ENCODE measurements at places on chromosomes 7 and 10.

DNA sequence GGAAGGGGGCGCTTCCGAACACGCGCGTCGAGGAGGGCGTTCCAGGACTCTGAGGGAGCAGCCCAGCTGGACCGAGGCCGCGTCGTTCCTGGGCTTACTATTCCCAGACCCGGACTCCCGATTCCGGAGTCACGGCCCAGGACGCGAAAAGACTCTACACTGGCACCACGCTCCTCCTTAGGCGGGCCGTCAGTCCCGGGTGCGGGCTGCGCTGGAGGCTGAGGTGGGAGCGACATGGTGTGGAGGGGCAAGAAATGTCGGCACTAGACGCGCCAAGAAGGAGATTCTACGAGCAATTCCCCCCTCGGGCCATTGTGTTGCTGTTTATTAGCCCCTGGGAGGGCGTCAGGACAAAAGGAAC is 584 bp upstream of the RUNDC3B start:
- no peak for DNase-seq

DNA sequence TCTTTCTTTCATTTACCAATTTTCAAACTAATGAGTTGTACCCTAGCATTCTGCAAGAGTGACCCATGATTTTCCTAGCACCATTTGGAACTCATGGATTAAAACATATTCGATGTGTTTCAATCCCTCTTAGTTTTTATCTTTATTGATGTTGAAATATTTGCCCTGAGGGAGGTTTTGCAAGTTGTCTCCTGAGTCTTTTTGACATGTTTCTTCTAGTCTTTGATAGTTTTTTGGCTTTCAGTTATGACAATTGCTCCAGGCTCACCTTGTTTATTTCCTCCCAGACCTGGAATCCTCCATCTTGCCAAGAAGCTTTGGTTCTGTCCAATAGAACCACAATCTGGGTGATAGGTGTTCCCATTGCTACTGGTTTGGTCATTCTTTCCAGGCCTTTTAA is 327.8 kb downstream of the WDR11 start:
- no peak for DNase-seq

- no peak for DNase-seq
Measured at GRCh38 chr10:84626397-84627087, 298.2 kb downstream of the CCSER2 start.

DNA sequence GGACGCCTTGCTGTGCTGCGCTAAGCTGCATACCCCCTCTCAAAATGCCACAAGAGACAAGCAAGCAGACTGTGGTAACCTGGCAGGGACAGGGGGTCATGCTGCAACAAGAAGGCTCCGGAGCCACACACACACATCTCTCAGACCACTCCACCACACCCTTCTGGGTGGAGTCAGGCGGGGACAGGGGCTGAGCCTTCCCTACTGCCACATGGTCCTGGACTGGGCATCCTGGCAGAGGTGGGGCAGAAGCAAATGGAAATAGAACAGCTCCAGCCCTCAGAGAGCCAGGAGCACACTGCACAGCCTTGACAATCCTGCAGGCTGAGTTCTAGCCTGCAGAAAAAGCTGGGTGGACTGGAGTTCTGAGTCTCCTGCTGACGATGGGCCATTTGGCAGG is 28.4 kb upstream of the NPFFR1 start:
- no peak for DNase-seq

GRCh38 chr10:111491154-111491553 is 414.3 kb downstream of the ADRA2A start:
- DNase-seq = no peak

- no peak for DNase-seq
Measured at GRCh38 chr7:132337450-132338080, 238.7 kb downstream of the PLXNA4 start.

GRCh38 chr7:115825456-115826115 is 205.0 kb downstream of the TFEC start:
- no peak for DNase-seq

GRCh38 chr10:132328738-132329137 is 3.3 kb upstream of the LRRC27 start:
- no peak for DNase-seq

DNA sequence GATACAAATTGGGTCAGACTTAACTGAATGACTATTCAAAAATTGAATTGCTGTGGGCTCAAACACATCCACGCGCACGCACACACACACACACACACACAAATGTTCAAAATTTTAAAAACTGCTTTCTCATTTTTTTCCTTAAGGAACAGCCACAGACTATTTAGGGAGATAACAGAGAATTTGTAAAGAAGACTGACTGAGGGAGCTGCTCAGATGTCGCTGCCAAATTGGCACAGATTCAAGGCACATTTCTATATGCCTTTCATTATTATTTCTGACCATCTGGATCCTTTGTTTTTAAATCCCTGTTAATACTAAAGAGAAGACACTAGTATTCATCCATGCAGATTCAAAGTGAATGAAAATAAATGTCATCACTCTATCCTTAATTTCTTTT is 154.8 kb downstream of the DGKB start:
- peak; percentile 34 for DNase-seq

DNA sequence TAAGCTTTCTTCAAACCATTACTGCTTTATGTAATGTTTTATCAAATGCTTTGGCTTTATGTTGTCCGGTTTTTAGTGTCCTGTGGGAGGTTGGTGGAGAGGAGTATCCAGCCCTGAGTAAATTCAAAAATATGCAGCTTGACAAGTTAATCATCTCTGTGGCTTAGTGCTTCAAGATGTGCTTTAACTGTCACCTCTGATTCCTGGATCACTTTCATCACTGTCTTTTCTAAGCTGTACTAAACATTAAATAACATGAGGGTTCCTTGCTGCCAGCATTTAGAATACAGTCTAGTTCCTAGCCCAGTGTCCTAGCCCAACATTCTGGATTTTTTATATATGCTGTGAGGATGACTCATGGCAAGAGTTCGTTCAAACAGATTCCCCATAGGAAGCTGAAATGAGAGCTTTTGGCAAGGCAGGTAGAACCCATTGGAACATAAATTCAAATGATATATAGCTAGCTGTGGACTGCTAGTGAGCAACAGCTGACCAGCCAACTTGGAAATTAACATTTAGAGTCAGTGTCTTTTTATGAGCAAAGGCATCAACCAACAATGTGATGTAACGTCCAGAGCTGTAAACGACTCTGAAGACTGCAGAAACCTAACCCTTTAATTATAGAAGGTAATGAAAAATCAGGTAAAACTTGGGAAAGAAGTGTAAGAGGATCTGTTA is 80.6 kb upstream of the OIT3 start:
- DNase-seq = peak; percentile 15

- no peak for DNase-seq
Measured at GRCh38 chr7:105512926-105513526, 9.0 kb downstream of the PUS7 start.

DNA sequence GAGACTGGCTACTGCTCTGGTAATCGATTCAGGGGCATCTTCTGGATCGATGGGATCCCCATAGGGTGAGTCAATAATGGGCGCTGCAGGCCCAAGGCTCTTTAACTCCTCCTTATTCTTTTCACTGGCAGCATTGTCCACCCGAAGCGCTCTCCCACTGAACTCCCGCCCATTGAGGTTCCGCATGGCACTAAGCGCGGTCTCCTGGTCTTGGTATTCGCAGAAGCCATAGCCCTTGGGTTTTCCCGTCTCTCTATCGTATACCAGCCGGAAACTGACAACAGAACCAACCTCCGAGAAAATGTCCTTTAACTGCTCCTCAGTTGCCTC is 285 bp downstream of the CSTF2T start:
- DNase-seq = no peak

DNA sequence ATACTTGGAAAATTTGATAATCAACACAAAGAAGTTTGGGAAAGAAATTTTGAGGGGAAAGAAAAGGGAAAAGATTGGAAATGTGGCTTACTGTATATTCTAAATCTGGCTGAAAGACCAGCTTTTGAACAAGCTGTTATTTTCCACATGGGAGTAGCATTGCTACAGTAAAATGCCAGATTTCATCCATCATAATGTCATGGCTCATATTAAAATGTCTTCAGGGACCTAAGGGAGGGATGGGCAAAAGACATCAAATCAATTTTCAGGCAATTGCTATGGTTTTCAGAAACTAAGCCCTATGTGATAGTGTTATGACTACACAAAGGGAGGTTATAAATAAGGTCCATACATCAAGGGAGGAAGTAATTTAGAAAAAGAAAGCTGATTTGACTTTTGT is 1116.9 kb upstream of the CELF2 start:
- peak; percentile 43 for DNase-seq

DNA sequence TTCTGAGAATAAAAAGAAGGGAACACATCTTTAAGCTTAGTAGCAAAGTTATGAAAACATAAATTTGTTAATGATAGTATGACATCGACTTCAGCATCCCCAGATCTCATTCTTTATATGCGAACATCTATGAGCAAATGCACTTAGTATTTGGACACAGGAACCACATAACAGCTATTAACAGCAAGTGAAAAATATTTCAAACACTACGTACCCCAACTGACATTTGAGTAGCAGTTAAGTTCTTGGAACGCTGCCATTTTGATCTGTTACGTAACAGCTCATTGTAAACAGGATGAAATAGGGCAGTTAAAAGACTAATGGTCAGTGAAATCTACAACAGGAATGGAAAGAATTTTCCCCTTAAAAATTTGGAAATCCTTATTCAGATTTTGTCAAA is 428.9 kb downstream of the TNS3 start:
- peak; percentile 64 for DNase-seq

- DNase-seq = no peak
Measured at GRCh38 chr10:88608780-88609179, 22.2 kb downstream of the LIPJ start.

DNA sequence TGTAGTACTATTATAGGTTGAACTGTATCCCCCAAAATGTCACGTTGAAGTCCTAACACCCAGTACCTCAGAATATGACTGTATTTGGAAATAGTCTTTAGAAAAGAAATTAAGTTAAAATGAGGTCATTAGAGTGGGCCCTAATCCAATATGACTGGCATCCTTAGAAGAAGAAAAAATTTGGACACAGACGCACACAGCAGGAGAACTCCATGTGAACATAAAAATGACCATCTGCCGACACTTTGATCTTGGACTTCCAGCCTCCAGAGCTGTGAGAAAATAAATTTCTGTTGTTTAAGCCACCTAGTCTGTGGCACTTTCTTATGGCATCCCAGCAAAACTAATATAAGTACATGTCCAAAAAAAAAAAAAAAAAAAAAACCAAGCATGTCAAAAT is 225.8 kb downstream of the PARD3 start:
- DNase-seq = no peak

DNA sequence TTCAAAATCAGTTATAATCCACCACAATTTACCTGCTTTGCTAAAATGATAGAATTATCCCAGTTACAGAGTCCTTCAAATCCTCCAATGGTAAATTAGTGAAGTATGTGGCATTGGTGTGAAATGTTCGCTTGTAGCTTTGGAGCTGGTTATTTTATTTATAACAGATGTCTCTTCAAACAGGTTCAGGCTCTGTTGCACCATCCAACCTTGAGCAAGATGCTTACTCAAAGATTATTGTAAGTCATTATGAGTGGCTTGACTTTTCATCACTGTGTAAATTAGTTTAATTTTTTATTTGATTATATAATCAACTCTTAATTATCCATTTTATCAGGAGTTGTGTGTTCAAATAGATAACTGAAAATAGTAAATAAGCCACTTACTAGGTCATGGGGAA is 99.4 kb downstream of the BTRC start:
- no peak for DNase-seq
